ENCODE measurements at places on chromosomes 3 and 15.

DNA sequence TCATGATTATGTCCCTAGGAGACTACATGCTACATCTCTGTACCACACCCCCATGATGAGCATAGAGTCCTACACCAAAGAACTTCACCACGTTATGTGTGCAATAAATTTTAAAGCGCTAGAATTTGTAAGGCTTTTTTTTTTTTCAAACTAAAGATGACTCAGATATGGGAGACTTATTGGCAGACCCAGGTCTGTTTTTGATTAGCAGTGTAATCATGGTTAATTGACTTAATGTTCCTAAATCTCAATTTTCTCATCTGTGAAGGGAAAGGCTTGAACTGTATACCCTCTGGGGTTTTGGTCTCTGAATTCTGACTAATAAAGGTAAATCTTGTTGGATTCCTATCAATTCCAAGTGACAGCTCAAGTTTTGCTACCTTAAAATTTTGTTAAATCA is 26.4 kb downstream of the ABI3BP start:
- DNase-seq, result no peak

DNA sequence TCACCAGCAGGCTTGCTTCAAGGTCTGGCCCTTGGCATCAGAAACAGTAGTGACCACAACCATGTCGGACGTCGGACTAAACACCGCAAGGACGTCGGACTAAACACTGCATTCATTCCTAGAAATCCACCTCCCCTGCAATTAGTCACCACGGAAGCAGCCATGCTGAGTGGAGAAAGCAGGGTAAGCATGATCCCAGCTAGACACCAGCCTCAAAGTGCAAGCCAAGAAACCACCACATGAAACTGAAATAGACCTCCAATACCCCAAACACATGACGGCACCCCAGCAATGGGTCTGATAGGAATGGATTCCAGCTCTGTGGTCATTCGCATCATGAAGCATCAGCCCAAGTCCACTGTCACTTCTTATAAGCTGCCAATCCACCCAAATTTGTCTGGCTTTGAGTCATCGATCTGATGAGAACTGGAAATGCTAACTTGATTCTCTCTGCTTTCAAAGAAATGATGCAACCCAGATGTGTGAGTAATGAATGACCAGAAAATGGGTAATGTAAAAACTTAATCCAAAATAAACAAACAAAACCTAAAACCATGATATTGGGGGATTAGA is 348.3 kb upstream of the TMCO5A start:
- DNase-seq, result no peak

DNA sequence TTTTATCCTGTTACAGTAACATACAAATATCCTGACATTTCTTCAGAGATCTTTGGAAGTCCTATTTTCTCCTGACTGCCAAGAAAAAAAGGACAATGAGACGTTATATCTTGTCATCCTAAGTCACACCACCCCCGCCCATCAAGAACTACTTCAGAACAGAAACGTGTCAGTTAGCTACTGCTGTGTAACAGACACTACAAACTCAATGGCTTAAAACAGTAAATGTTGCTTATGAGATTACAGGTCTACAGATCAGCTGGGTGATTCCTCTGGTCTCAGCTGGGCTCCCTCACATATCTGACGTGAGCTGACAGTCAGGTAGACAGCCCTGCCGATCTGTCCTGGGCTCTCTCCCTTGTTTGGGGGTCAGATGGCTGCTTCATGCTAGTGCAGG is 20.5 kb upstream of the CCDC174 start:
- no peak for DNase-seq

DNA sequence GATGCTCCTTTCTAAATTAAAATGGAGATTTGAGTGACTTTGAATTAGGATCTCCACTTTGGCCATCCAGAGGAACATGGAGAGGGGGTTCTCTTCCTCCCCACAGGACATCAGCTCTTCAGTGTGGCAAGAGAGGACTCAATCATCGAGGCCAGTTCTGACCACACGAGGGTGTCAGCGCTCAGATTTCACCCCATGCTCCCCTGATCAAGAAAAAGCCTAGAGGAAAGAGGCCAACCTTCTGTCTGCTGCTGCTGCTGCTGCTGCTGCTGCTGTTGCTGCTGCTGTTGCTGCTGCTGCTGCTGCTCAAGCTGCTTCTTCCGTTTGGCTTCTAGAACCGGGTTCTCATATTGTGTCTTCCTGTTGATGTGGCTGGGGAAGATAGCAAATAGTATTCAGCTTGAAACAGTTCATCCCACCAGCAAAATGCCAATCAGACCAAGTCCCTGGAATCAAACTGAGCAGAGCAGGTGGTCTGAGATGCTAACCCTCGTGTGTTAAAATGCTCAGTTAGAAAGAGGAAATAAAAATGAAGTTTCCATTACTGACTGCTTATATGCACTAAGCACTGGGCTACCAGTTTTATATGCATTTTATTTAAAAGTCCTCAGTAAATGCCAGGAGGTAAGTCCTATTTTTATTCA is 599.0 kb downstream of the MAGI1 start:
- DNase-seq, result no peak

- DNase-seq, result no peak
Measured at GRCh38 chr3:52093756-52094545, 37.6 kb upstream of the DUSP7 start.

- no peak for DNase-seq
Measured at GRCh38 chr3:56291953-56292352, 176.3 kb downstream of the ERC2 start.

DNA sequence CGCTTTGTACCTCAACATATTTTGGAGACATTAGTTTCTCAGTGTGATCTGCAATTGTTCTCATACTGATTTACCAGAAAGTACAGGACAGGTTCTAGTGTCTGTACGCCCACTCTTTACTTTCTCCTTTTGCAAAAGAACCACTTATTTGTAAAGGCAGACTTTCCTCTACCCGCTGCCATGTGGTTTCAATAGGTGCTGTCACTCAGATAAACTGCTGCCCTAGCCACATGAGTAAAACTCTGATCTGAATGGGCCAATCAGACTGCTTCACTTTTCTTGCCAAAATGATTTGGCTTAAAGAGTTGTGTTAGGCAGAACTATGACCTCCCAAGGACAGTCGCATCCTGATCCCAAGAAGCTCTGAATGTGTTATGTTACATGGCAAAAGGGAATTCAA is 984.6 kb upstream of the NR2F2 start:
- DNase-seq, result no peak

GRCh38 chr15:99447497-99448371 is 118.0 kb upstream of the MEF2A start:
- no peak for DNase-seq

DNA sequence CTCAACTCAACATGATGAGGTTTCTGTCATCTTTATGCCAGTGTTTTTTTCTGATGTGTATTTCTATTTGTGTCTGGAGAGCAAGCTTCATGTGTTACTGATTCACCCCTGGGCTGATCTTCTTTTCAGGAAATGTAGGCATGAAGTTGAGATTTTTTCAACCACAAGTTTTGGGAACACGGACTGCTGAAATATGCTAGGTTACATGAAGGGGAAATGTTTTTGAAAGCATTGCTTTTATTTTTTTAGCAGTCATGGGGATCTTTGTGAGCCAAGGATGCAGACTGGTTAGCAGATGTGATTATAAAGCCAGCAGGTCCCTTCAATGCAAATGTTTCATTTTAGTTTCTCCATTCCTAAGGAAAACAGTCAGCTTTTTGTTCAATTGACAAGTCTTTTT is 219.3 kb upstream of the COL8A1 start:
- DNase-seq, result no peak

DNA sequence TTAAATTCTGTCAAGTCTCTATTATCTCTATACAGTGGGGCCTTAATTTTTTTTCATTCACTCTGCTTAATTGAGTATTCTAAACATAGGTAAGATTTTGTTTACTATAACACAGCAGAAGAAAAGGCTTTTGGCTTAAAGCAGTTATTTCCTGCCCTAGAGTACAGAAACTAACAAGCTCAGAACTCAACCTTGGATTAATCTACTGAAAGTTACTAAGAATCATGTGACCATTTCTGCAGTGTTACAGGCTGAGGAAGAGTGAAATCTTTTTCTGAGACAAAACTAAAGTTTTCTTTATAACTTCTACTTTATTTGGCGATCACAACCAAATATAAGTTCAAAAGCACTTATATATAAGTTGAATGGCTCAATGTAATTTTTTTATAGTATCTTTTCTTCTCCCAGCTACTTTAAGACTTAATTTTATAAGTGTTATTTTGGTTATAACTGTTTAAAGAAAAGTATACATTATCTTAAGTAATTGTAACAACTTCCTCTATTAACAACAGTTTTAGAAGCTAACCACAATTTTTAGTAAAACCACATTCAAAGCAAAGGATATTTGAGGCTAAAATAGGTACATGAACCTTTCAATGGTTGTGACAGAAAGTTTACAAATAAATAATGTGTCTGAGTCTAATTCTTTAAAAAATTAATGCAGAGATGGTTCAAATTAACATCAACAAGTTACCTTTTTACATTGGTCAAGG is 240.6 kb upstream of the NAALADL2 start:
- no peak for DNase-seq

- no peak for DNase-seq
Measured at GRCh38 chr15:97406841-97407240, 553.7 kb upstream of the ARRDC4 start.

DNA sequence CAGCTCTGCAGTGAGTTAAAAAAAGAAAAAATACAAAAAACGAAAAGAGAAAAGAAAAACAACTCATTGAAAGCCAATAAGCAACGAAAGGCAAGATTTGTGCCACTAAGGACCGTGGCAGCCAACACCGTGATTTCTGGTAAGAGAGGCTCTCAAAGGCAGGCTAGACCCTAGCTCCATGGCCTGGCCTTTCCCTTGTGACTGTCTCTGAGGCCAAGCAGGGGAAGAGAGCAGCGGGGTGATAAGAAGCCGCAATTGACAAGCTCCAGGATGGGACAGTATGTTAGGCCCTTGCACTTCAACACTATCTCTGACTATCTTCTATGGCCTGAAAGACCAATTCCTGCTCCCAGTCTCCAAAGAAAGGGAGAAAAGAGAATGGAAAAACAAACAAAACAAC is 12.4 kb downstream of the APOD start:
- no peak for DNase-seq

GRCh38 chr3:164526250-164526649 is 552.0 kb downstream of the SI start:
- DNase-seq, result no peak

GRCh38 chr15:92418864-92419263 is 25.2 kb downstream of the ST8SIA2 start:
- DNase-seq, result no peak

DNA sequence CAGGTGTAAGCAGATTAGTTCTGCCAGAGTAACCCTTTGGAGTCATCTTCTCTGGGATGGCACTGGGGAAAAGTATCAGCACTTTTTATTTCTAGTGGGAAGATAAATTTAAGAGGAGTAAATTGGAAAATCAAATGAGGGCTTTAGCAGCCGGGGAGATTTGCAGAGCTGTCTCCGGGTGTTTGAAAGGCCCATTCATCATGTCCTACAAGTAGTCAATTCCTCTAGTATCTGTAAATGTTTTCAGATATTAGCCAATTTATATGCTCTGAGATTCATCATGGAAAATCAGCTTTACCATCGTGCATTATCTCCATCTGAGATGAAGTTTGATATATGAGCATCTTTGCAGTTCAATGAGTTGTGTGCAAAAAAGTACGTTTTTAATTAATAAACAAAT is 93.6 kb downstream of the CDIN1 start:
- DNase-seq, result no peak

DNA sequence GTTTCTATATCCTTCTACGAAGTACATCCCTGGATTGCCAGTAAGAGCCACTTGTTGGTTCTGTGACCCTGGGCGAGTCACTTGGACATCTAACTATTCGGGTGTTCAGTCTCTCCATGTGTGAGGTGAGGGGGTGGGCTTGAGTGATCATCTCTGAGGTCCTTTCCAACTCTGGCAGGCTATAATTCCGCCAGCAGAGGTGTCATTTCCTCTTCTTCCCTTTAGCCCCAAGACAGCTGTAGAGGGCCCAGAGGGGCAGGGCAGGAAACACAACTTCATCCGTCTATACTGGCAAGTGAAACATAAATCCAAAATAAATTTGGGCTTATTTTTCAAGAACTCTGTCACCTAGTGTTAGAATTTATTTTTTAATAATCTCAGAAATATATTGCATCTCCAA is 38.1 kb downstream of the C2CD4A start:
- no peak for DNase-seq

DNA sequence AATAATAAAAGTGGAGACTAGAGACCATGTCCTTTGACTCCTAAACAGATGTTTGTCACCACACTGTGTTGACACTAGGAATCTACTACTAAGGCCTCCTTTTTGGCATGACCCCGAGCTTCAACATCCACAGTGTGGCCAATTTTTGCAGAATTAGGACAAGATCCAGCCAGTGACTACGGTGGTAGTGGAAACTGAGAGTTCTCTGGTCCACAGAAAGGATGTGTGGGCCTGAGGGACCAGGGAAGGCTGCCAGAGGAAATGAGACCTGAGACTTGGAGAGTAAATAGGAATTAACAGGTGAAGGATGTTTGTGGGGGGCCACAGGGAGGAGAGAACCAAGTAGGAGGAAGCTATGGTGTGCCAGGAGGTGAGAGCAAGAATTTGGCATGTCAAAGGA is 122.7 kb downstream of the CHCHD6 start:
- DNase-seq, result no peak

- DNase-seq, result no peak
Measured at GRCh38 chr3:7737263-7737662, 764.4 kb upstream of the LMCD1 start.

GRCh38 chr15:32029409-32029861 is 880 bp upstream of the CHRNA7 start:
- DNase-seq, result no peak

GRCh38 chr15:81024936-81025335 is 24.2 kb downstream of the TLNRD1 start:
- no peak for DNase-seq

DNA sequence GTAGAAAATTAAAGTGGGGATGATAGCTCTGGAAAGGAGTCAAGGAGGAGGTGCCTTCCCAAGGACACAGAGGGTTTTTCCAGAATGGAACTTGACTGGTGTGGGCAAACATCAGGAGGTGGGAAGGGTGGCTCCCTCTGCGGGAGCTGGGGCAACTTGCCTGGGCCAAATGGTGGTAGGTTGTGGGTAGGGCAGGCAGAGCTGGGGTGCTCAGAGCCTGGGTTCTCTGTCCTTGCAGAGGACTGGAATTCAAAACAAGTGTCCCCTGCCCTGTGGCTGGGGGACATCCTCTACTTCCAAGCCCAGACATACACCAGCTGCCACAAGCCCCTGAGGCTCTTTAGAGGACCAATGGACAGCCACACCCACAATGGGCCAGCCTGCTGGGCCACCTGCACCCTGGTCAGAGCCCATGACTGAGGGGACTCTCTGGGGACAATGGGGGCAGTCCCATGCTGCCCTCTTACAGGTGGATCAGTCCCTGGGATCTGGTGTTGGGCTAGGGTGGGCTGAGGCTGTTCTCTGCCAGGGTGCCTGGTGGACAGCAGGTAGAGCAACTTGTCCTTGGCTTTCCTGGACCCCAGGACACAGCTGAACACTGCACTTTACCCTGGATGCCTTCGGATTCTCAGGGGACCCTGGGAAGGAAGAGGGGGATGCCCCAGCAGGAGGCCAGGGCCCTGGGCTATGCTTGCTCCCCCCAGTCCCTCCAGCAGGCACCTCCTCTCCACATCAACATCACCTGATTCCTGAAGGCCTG is 38.6 kb upstream of the CSPG4 start:
- no peak for DNase-seq

GRCh38 chr3:25558121-25558520 is 106.6 kb downstream of the TOP2B start:
- no peak for DNase-seq
